Left renal cortex interstitium (tissue), 4 donors: ENCODE measurements at places on chromosomes 5 and 9. TPM values are rescaled to one million over a fixed set of nuclear protein-coding genes. Genes with fewer than 3 reads are reported as not detected.

- no peak for DNase-seq
Measured at GRCh38 chr9:92369075-92369474, 35.3 kb downstream of the OGN start.

GRCh38 chr5:62268792-62269191, 37.2 kb upstream of the KIF2A start:
- DNase-seq, result no peak

DNA sequence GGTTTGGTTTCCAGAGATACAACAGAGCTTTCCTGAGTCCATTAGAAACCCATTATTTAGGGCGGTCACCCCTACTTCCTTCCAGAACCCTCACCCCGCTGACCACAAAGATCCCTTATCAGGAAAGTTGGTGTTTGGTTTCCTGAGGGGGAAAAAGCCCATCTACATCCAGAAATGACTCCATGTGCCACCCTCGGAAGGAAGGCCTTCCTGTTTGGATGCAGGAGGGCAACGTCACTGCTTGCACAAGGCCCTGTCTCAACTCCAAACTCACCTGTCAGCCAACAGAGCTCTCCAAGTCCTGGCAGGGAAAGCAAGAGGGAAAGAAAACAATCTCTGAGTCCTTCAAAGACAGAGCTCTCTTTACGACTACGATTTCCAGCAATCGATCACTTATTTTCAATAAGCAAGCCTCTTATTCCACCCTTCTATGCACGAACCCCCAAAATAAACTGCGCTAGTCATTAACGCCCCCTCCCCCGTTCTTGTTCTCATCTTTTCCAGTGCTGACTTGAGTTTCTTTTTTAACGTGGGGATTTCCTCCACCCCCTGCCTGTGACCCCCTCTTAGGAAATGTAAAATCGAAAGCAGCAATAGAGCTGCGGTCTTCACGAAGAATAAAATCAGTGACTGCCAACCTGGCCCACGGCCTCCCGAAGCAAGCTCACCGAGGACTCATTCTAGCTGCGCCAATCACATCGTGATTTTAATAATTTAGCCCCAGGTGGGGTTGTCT, 35.7 kb upstream of the NTNG2 start:
- no peak for DNase-seq

DNA sequence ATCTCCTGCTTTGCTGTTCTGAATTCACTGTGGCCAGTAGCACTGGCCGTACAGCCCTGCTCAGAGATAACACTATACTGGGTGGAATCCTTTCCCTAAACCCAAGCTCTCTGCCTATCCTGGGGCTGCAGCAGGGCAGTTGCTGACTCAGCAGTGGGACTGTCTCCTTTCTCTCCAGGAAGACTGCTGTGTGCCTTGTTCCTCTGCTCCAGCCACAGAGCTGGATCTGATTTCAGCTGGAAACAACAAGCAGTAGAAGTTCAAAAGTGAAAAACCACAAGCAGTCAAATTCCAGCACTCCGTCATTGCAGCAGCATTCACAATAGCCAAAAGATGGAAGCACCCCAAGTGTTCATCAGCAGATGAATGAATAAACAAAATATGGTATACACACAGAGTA, 105.0 kb downstream of the FBXL7 start:
- no peak for DNase-seq

The FBXW5 gene
- polyA plus RNA-seq, result 69.9 TPM

DNA sequence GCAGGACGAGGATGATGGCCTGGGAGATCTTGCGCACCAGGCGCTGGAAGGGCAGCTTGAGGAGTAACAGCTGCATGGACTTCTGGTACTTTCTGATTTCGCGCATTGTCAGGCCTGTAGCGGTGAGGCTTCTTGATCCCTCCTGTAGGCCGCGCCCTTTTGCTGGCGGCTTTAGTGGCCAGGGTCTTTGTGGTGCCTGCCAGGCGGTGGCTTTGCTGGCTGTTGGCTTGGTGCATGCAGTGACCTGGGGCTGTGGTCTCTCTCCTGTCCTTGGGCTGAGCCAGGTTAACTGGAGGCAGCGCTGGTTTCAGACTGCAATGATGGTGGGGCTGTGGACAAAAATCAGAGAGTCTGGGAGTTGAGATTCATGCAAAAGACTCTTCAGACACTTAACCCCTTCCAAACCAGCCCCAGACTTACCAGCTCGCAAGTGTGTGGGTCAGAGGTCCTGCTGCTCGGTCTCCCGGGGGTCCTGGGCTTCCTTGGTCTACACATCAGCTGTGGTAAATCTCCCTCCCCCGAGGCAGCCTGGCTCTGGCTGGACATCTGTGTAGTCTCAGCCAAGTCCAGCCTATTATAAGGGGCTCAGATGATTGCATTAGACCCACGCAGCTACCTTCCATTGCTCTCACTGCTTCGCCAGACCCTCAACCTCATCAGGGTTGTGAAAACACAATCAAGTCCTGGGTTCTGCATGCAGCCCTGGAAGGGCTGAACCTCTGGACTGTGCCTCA, 4.8 kb downstream of the TAF11L12 start:
- DNase-seq, result no peak

The GZMA gene
- 1.2 TPM for polyA plus RNA-seq

- DNase-seq, result no peak
Measured at GRCh38 chr9:79928661-79929223, 357.0 kb downstream of the TLE4 start.

The ORM2 gene
- polyA plus RNA-seq, result 0.73 TPM

DNA sequence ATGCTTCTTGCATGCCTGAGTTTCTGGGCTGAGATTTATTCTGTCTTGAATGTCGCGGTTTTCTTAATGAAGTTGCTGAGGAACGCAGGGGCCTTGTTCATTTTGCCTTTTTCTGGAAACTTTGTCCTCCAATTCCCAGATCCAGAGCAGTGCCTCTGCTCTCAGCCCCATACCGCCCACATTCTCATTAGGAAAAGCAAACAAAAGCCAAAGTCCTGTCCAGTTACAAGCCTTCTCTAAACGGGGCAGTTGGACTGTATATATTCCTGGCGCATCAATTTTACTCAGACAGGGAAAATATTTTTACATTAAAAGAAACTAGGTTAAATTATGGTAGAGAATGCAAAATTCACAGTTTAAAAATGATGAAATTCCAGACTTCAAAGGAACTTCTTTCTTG, 1.2 kb upstream of the PSAT1 start:
- DNase-seq, result no peak

DNA sequence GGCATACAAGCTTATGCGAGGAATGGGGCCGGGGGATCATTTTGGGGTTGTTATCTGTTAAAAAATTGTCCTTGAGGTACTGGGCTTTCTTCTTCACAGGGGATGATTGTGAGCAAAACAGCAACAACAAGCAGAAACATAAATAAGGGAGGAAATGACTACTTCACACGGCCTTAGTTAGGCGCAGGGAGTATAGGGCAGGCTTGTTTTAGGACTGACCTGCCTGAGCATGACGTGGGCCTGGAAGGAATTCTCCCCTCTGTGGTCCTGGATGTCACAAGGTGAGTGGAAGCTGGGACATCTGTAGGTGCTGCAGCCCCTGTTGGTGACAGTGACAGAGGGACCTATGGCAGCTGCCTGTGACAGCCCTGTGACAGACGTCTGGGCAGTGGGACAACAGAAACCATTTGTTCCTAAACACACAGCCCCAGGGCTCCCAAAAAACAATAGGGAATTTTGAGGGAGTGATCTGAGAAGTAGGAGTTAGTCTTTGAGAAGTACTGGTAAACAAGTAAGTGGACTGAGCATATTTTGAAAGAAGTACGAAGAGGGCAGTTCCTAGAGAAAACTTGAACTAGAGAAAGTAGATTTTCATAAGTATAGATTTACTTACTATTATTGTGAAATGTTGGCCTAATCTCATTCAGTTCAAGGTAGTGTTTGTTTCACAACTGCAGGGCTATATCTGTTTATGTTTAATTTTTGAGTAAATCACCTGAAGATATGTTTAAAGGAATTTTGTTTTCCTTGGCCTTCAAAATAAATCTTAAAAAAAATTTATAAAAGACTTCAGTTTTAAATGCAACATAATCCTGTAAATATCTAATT, 113.1 kb downstream of the KDM4C start:
- no peak for DNase-seq

DNA sequence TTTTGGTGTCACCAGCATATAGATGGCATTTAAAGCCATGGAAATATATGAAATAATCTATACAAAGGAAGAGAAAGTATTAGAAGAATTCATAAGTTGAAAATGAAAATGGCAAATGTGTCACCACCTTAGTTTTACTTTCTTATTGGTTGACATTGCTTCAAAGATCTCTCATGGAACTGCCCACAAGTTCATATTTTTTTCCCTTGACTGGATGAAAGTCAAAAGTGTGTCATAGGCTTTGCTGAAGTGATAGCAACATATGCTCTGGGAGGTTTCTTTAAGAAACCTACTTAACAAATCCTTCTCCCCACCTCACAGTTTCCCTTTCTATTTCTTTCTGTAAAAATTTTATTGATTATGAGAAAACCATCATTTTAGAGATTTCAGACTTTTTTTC, 127.2 kb downstream of the VPS13A start:
- DNase-seq, result no peak

The ACER2 gene
- 14.9 TPM for polyA plus RNA-seq

The CLK4 gene
- 65.8 TPM for polyA plus RNA-seq

- no peak for DNase-seq
Measured at GRCh38 chr5:155082401-155082800, 68.8 kb downstream of the KIF4B start.

DNA sequence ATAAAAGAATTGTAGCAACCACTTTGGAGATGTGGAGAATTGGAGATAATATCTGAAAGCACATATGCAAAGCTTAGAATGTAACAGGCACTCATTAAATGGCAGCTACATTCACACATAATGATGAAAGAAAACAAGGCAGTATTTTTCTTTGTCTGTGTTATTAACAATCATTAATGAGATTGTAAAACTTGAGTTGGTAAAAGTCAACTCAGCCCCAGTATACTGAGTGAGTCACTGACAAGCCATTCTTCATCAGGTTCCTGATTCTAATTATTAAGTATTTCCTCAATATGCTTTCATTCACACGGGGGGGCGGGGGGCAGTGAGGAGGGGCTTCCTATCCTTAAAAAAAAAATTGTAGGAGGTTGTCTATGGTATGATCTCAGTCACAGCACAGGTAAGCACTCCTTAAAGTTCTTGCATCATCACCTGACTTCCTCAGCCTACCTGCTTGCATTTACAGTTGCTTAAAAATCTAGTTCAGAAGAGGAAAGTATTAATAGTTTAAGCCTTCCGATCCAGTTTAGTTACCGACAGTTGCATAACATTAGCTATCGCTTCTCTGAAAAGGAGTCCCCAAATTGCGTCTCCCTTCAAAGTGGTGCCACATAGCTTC, 379.8 kb downstream of the EFNA5 start:
- DNase-seq, result no peak

DNA sequence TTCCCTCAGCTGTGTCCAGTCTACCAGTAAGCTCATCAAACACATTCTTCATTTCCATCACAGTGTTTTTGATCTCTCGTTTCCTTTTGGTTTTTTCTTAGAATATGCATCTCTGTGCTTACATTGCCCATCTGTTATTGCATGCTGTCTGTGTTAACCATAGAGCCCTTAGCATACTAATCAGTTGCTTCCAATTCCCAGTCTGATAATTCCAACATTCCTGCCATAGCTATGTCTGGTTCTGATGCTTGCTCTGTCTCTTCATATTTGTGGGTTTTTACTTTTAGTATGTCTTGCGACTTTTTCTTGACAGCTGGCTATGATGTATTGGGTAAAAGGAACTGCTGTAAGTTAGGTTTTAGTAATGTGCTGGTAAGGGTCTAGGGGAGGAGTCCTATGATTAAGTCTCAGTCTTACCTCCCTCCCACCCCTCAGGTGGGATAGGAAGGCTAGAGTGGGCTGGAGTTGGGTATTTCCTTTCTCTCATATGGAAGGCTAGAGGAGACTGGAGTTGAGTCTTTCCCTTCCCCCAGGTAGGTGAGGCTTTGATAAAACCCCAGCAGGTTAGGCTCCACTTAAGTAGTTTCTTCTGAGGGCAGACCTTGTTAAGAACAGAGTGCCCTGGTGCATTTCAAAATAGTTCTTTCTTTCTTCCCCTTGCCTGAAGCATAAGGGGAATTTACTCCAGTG, 99.1 kb upstream of the RASGRF2 start:
- no peak for DNase-seq

The FRMD3 gene
- 22.8 TPM for polyA plus RNA-seq

DNA sequence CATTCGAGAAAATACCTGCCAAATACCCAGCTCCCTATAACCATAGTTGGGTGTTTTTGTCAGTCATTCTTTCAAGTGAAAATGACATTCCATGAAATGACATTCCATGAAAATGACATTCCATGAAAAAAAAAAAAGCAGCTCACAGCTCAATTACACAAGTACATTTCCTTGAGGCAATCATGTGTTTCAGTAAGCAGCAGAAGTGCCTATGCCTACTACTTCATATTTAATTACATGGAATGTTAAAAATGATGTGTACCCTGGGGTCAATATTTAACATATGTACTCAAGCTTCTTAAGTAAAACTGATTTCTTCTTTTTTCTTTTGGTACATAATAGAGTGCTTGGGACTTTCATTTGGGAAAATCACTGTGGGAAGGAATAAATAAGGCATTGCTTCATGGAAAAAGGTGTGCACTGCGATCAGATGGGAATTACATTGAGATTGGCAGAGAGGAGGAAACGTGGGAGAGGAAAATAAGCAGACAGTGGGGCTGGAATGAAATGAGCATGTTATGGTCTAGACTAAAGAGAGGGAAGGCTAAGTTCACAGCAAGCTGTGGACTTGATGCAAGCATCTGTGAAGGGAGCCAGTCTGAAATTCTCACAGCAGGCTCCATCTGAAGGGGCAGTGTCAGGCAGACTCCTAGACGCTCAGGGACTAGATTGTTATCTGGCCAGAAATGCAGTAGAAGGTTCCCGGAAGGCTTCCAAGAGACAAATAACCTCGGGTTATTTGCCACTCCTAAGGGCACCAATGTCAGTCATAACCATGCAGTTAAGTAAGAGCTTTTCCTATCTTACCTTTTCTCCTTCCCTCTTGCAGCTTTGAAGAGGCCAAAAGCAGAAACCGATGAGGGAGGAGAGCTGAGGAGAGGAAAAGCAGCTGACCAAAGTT, 15.2 kb upstream of the SPATA9 start:
- DNase-seq, result no peak

DNA sequence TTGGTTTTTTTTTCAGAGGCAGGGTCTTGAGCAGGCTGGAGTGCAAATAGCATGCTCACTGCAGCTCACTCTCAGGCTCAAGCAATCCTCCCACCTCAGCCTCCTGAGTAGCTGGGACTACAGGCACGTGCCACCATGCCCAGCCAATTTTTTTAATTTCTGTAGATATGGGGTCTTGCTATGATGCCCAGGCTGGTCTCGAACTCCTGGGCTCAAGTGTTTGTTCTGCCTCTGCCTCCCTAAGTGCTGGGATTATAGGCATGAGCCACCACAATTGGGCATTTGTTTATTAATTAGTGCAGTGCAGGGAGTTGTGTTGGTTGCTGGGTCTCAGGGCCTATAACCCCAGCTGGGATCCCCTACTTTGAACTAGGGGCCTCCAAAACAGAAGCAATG, 47.0 kb downstream of the CXXC5 start:
- no peak for DNase-seq

The FAM200C gene
- 17.9 TPM for polyA plus RNA-seq

The FSTL4 gene
- polyA plus RNA-seq, result 0.78 TPM

The SPAAR gene
- 1.3 TPM for polyA plus RNA-seq
